ENCODE measurements at places on chromosomes 6 and 20.
A peak's percentile ranks its signal among the peaks of the same experiment; 100 is the strongest.

- peak; percentile 6 for DNase-seq
Measured at GRCh38 chr20:43532416-43533055, 25.0 kb downstream of the L3MBTL1 start.

- DNase-seq, result no peak
Measured at GRCh38 chr6:153047386-153047785, 44.9 kb upstream of the MTRF1L start.

GRCh38 chr6:112257178-112257855 is 3.0 kb upstream of the LAMA4 start:
- DNase-seq, result no peak

DNA sequence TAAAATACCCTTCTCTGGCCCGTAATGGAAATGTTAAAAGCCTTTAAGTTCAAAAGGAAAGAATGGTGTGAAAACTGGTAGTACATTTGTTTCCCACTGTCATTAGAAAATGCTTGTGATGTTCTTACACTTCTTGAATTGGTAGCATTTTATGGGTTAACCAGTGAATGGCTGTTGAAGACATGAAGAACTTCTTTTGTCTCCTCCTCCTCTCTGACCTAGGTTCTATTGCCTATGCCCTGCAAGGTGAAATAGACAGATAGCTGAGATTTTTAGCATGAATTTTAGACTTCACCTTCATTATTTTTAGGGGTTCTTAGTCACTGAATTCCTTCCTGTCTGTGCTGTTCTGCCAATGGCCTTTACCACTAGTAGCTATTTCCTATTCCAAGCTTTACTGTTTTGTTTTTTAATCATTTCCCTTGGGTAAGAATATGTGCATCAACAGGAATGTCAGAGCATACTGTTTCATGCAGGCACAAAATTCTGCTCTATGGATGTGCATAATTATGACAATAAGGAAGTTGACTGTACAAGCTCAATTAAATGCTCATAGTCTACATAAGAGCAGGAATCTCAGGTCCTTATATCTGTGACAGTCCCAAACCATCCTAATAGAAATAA is 4.9 kb downstream of the TNFAIP3 start:
- DNase-seq, result no peak

DNA sequence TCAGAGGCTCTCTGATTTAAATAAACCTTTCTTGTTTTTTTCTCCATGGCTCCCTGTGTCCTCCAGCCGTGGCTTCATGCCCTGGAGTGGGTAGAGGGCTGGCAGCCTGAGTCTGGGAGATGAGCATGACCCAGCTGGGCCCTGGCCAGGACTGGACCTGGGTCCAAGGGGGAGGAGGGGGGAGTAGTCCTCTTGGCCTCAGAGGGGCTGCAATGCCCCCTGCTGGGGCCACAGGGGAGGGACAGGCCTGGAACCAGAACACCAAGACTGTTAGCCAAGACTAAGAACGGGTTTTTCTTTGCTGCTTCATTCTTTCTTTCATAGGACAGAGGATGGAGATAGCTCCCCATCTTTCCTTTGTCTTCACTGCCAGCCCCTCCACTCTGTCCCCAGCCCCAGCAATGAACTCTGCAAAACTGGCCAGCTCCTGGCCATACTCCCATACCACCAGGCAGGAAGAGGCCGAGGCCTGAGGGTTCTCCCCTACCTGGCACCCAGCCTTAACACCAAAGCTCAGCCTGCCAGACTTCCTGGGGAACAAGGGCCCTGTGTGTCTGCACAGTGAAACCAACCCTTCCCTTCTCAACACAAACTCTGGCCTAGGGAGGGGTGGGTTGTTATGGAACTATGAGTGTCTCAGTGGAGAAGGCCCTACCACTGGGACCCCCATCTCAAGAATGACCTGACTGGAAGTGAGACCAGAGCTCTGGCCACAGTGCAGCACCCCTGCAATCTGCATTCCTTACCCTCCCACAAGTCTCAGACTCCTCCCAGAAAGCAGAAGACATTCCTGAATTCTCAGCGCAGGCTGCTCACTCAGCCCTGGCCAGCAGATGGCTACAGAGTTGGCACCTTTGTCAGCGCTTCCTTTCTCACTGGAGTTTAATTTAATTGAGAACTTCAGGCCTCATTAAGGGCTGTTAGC is 11.0 kb downstream of the SLC29A1 start:
- DNase-seq, result peak; percentile 90

- DNase-seq, result no peak
Measured at GRCh38 chr20:33012327-33013189, 5.1 kb downstream of the BPIFB2 start.

GRCh38 chr6:17405944-17406245 is 12.5 kb downstream of the CAP2 start:
- no peak for DNase-seq

DNA sequence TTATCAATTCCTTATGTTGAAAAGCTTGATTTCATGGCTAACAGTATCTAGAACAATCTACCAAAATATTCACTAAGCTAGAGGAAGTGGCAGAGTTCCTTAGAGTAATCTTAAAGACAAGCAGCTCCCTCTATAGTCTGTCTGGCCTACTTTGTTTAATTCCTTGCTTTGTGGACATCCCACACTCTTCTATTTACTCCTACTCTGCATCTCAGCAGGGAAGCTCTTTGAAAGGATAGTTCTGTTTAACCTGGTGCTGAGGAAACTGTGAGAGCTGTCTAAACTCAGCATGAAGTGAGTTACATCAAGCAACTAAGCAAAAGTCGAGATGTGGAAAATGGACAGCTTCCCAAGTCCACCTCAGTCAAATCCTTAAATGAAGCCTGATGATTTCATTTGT is 4.3 kb downstream of the REV3L start:
- DNase-seq, result peak; percentile 70

GRCh38 chr20:31570735-31571617 is 34.1 kb upstream of the ID1 start:
- DNase-seq, result no peak

DNA sequence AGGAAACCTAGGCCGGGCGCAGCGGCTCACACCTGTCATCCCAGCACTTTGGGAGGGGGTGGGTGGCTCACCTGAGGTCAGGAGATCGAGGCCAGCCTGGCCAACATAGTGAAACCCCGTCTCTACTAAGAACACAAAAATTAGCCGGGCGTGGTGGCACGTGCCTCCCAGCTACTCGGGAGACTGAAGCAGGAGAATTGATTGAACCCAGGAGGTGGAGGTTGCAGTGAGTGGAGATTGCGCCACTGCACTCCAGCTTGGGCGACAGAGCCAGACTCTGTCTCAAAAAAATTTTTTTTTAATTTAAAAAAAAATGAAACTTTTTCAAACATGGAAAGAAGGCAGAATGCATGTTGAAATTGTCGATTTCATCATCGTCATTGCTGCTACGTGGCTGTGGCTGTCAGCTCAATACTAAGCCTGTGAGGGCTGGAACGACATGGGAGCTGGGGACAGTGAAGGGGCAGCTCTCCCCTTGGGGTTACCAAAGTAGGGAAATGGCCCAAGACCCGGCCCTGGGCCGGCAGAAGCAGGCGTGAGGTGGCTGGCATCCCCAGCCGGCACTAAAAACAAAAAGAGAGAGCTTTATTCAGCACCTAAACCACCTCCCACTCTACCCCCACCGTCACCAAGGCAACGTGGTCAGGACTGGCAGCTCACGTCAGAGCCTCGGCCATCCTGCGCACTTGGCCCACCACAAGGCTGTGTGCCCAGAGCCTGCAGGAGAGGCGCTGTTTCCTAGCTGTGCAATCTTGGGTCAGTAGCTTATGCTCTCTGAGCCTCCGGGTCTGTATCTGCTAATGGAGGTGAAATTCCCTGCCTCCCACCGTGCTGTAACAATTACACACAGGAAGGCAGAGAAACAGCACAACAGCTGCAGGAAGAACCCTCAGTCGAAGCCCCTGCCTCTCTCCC is 30.8 kb downstream of the AGPAT4 start:
- DNase-seq, result peak; percentile 76

- no peak for DNase-seq
Measured at GRCh38 chr6:37321516-37322415, 32.0 kb upstream of the RNF8 start.

DNA sequence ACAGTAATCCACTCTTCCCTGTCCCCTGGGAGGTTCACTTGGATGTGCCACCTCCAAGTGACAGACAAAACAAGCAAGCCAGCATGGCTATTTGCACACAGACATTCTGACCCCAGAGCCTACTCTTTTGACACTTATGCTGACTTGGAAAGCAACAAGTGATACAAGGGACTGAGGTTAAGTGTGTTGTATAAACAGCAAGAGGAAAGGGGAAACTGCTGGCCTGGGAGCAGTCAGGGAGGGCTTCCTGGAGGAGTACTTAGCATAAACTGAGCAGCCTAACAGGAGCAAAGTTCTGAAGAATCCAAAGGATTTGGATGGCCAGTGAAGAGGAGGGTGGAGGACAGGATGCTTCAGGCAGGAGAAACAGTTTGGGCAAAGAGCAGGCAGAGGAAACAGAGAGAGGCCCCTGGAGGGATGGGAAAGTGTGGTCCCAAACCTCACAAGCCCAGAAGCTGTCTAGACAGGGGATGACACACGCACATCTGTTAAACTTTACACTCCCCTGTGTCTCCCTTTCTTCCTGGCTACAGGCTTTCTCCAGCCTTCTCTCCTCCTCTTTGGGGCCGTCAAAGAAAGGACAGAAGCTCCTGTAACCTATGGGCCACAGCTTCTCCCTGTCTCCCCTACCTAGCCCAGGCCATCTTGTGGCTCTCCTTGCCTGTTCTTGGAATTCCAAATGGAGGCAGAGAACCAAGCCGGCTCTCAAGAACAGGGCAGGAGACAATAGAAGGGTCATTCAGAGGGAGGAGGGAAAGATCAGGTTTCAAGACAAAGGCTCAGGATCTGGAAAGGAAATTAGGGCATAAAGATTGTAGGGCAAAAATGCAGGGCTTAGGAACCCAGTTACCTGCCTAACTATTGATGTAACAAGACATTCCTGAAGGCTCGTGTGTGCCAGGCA is 19.3 kb downstream of the SULF2 start:
- DNase-seq, result peak; percentile 74

- DNase-seq, result no peak
Measured at GRCh38 chr20:48839154-48839917, 11.5 kb upstream of the PREX1 start.

DNA sequence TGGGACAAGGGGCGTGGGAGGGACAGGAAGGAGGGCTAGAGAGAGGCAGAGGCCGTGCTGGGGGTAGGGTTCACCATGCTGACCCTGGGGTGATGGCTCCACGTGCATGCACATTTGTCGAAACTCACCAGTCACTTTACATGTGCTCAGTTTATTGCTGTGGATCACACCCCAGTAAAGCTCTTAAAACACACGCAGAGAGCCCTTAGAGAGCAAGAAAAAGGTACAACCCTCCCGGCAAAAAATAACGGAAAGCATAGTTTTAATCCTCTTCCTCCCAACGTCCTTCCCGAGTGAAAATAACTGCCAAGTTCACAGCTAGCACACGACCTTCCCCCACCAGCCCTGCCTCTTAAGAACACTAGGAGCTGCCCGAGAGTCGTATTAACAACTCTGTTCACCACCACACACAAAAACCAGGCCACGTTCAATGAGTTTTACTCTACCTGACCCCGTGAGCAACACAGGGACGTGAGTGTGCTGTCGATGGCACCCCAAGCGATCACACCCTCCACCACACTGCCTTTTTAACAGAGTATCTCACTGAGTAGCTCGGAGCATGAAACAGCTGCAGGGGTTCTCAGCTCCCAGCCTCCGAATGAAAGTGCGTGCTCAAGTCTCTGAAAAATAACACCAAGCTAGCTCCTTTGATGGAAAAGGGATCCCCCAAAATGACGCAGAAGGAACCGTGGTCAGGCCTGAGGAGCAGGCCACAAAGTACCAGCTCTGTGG is 39.7 kb downstream of the TAF4 start:
- DNase-seq, result no peak

- DNase-seq, result no peak
Measured at GRCh38 chr6:166540631-166541331, 45.7 kb downstream of the RAMACL start.

GRCh38 chr6:150466196-150466595 is 97.4 kb downstream of the IYD start:
- no peak for DNase-seq

DNA sequence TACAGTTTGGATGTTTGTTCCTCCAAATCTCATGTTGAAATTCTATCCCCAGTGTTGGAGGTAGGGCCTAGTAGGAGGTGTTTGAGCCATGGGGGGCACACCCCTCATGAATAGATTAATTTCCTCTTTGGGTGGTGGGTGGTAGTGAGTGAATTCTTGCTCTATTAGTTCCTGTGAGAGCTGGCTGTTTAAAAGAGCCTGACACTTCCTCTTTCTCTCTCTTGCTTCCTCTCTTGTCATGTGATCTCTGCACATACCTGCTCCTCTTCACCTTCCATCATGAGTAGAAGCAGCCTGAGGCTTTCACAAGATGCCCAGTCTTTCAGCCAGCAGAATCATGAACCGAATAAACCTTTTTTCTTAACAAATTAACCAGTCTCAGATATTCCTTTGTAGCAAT is 340.2 kb upstream of the CHD6 start:
- no peak for DNase-seq

DNA sequence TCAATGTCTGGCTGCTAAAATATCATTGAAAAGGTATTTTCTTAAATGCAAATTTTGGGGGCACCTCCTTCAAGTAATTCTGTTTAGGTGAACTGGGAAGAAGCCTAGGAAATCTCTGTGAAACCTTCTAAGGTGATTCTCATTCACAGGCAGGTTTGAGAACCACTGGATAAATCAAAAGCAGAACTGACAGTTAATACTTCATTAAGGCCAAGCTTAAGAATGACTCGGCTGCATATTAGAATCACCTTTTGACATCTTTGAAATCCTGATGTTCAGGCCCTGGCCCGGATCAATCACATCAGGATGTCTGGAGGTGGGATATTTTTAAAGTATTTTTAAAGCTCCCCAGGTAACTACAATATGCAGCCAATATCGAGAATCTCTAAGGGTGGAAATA is 50.6 kb downstream of the FKBP1C start:
- no peak for DNase-seq

GRCh38 chr6:168948002-168948401 is 305.6 kb downstream of the THBS2 start:
- DNase-seq, result no peak

DNA sequence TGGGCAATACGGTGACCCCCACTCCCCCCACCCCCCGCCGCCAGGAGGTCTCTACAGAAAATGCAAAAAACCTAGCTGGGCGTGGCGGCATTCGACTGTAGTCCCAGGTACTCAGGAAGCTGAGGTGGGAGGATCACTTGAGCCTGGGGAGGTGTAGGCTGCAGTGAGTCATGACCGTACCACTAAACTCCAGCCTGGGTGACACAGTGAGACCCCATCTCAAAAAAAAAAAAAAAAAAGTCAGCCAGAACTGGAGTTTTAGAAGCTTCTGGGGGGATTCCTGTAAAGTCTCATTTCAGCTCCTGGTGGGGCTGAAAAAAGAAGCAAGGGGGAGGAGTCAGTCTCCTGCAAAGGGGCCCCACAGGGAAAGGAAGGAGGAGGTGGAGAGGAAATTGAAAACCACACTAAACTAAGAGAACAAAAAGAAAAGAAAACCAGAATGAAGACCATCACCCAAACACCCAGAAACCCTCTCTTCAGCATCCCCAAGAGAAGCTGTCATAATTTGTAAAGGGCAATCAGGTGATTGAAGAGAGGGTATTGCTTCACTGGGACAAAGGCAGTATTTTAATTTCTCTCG is 50.4 kb downstream of the NOL4L start:
- DNase-seq, result peak; percentile 46

Measured in ELF-1 (cell line).